Inflammatory macrophage treated with lipopolysaccharide for 4 hours (primary cell): ENCODE measurements at places on chromosomes 6 and 20.

DNA sequence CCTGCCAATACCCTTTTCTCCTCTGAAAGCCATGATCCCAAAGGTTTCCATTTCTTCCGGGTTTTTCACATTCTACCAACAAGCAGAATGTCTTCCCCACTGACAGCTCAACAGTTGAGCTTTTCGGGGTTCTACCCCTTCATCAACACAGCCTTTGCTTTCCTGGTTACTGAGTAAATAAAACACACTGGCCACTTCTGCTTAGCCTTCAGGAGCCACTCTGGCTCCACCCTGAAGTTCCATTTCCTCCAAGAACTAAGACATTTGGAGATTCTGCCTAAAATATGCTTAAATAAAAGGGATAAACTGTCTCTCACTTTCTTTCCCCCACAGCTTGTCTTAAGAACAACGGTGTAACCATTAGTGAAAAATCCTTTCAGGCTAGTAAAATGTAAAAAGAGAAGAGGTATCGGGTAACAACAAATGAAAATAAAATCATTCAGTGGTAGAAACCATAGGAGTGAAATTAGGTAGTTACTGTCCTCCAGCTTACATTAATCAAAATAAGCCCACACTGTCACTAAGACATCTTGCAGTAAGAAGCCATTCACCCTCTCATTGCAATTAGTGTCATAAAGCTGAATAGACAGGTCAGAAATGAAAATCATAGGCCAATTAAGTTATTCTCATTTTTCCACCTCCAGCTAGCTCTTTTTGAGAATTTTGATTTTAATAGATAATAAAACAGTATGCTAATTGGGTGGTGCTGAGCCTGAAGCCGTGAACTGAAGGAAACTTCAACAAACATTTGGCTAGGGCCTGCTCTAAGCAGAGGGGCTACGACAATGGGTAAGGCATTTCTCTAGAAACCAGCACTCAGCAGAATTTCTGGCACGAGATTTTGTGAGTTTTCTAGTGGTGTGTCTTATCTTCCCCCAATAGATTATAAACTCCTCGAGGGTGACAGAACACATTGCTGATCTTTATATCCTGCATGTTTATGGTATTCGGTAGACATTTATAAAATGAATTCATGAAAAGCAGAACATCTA lies 194.2 kb downstream of the KHDC1L start:
- no peak for DNase-seq

DNA sequence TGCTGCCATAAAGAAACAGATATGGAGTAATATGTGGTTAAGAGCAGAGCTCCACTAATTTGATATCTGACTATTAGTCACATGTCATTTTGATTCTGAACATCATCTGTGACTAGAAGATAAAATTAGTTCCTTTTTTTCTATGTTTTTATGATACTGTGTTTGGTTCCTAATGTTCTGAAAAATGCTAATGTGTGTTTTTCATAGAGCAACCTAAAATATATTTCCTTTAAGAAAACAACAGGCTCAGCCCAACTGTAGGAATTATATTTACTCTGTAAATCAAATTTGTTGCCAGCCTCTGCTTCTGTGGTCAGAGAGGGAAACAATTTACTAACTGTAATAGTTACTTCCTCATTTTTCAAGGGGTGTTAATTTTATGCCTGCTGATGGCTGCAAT lies 33.3 kb upstream of the TXLNB start:
- peak; percentile 73 for DNase-seq

GRCh38 chr6:40408786-40409542 lies 178.2 kb downstream of the LRFN2 start:
- DNase-seq, result no peak

- DNase-seq, result peak; percentile 77
Measured at GRCh38 chr6:14119784-14120183, 2.2 kb downstream of the CD83 start.
